ENCODE measurements at places on chromosomes 16 and 17.

DNA sequence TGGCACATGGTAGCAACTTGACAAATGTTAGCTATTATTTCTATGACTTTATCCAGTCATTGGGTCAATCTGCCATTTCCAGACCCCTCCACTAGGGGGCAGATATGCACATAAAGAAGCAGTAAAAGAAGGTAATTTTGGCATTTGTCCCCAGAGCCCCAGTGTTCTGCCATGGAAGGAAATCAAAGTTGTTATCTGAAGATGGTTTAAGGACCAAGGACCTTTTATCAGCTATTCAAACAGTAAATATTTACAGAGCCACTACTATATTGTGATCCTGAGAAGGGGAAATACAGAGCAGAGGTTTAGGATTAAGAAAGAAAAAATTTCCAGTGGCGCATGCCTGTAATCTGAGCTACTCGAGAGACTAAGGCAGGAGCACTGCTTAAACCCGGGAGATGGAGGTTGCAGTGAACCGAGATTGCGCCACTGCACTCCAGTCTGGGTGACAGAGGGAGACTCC, 20.0 kb downstream of the TRAF4 start:
- DNase-seq, result peak; percentile 91

GRCh38 chr16:79707876-79708275, 107.3 kb upstream of the MAF start:
- no peak for DNase-seq

GRCh38 chr17:16214190-16215001, 938 bp downstream of the NCOR1 start:
- DNase-seq, result no peak

- no peak for DNase-seq
Measured at GRCh38 chr16:56999409-57000270, 10.3 kb downstream of the NLRC5 start.

- no peak for DNase-seq
Measured at GRCh38 chr16:11049396-11050059, 105.2 kb downstream of the CLEC16A start.

DNA sequence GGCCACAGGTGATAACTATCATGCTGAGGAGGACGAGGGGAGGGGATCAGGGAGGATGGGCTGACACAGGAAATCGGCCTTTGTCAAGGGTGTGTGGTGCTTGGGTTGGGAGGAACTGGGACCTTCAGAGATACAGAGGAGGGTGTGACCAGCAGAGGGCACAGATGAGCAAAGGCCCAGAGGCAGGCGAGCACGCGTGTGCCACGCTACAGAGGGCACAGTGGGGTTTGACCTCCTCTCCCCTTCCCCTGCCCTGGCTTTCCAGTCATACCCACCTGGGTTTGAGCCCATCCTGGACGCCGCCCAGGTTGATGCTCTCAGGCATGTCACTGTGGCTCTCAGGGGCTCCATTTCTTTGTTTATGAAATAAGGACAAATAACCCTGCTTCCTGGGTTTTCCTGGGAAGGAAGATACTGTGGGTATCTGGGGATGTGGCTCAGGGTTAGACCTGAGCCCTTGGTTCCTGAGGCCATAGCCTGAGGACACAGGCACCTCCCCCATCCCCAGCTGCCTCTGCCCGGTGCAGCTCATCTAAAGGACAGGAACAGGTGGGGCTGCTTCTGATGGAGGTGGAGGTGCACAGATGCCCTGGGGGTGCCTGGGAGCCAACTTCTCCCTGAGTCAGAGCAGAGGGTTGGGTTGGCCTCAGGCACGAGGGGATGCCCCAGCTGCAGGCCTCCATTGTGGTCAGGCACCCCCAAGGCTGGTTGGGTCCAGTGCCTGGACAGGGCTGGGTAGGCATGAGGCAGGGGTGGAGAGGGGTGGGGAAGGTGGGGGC, 51.8 kb downstream of the BEAN1 start:
- DNase-seq, result no peak

DNA sequence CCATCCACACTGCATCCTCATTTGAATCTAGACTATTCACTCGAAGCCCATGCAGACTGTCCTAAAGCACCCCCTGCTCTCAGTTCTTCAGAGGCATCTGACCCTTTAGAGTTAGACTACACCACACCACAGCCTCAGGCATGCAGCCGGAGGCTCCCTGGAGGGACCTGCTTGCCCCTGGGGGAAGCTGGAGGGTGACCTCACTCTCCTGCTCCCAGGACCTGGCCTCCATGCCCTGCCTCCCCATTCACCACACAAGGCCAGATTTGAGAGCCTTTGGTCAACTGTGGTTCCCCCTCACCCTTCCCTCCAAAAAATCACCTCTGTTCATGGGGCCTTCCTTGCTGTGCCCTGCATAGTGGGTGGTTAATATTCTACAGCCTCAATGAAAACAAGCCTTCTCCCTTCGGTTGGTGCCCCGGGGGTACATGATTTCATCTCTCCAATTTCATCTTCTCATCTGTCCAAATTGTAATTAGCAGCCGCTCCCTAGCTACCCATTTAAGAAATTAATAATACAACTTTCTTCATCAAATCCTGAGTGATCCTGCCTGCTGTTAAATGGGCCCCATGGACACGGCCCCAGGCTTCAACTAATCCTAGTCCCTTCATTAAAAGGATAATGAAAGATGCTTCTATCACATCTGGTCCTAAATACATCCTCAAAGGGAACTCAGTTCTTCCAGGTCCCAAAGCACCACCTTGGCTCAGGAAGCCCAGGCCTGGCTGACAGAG, 24.4 kb downstream of the ABCC12 start:
- peak; percentile 76 for DNase-seq

DNA sequence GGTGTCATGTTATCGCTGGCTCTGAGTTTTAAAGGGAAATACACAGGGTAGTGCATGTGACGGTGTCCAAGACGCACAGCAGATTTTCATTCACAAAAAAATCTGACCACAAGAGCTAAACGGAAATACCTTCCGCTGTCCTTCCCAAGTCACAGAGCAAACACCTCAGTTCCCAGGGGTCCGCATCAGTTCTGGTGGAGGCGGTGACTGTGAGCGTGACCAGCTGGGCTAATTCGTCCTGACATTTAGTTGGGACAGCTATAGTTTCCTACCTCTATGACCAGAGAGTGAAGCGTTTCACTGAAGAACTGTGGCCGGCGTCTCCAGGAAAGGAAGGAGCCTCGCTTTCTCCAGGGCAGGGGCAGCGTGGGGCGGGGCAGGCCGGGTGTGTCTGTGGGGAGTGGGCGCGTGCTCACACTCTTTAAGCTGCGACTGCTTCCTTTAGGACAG, 10.5 kb upstream of the FASN start:
- no peak for DNase-seq

- DNase-seq, result no peak
Measured at GRCh38 chr16:66959704-66960161, 1.3 kb upstream of the CES3 start.

DNA sequence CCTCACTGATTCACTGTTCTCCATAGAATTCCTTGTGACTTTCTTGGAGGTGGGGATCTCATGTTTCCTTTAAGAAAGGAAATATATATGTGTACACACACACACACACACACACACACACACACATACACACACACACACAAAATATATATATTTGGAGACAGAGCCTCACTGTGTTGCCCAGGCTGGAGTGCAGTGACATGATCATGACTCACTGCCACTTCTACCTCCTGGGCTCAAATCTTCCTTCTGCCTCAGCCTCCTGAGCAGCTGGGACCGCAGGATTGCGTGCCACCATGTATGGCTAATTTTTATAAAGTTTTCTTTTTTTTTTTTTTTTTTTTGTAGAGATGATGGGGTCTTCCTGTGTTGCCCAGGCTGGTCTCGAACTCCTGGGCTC, 45.9 kb downstream of the CDH13 start:
- DNase-seq, result no peak

- DNase-seq, result no peak
Measured at GRCh38 chr17:79382313-79382712, 228.5 kb downstream of the RBFOX3 start.

- DNase-seq, result no peak
Measured at GRCh38 chr16:72963533-72964315, 84.2 kb downstream of the ZFHX3 start.

DNA sequence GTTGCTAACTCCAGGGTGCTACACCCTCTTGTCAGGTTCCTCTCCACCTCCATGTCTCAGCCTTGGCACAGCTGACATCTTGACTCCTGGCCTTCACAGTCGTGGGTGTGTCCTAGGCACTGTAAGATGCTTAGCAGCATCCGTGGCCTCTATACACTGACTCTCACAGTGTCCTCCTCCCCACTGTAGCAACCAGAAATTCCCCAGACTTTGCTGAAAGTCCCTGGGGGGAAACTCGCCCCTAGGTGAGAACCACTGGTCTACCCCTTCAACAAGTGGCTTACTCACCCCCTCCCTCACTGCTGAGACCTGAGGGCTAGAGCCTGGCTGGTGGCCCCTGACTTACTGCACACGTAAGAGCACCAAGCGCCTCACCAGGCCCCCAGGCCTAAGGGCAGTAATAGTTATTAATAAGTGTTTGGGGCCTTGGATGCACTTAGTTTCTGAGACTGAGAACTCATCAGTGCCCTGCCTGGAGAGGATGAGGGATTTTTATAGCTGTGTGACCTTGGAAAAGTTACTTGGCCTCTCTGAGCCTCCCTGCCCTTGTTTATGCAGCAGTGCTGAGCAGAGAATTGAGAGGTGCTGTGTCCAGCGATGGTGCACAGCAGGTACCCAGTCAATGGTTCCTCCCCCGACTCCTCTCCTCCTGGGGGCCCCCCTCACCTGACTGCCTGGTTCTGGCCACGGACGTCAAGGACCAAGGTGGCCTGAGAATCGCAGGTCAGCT, 67.1 kb downstream of the RMI2 start:
- no peak for DNase-seq

GRCh38 chr17:34736611-34737010, 157.2 kb downstream of the TMEM132E start:
- DNase-seq, result no peak

GRCh38 chr16:56191156-56191815, at the start of gene GNAO1:
GNAO1 (plus strand) TSS chr16:56191489; CDS start chr16:56192236, 747 bp downstream.
- peak; percentile 84 for DNase-seq

DNA sequence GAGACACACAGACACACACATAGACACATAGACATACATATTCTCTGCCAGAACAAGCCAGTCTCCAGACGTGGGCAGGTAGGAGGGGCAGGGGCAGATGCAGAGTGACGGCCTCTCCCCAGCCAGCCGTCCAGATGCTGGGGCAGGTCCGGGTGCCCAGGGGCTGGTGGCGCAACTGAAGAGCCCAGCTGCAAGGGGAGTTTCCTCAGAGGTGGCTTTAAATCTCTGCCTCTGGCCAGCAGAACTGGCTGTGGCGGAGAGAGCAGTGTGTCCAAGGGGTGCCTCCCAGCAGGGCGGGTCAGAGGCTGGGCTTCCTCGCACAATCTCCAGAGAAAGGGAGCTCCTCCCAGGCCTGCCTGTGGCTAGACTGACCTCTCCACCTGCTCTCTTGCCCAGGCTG, 9.4 kb upstream of the GCGR start:
- no peak for DNase-seq

Data from spinal cord (tissue), 10 donors.